ENCODE measurements at places on chromosomes 7 and 10. TPM values are rescaled to one million over a fixed set of nuclear protein-coding genes. Genes with fewer than 3 reads are reported as not detected.

- H3K27ac ChIP-seq = no peak overlapping the region
- H3K36me3 ChIP-seq = no peaks in the 10 kb centered on the region
- peak; percentile 55 for DNase-seq
- H3K27me3 ChIP-seq = peaks cover 7% of the 10 kb centered on the region
- H3K4me1 ChIP-seq = no peaks in the 10 kb centered on the region
Measured at GRCh38 chr10:93554760-93555432, 11.6 kb upstream of the FFAR4 start.

DNA sequence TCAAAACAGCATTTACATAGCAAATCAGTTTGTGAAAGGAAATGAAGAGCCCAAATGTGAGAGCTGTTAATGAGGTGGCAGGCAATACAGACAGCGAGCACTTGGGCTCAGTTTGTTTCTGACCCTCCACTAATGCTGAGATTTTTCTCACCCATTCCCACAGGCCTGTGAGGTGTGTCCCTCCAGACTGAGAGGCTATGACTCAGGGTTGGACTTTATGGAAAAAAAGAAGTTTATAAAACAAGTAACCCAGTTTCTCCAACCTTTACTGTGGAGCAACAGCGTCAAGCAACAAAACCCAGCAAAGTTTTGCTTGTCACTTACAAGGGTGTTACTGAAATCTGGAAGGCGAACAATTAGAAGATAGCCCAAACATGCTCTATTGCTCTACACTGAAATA is 4.9 kb upstream of the FEZF1 start:
- no peak overlapping the region for H3K4me3 ChIP-seq
- H3K27me3 ChIP-seq = peaks cover 84% of the 10 kb centered on the region
- peaks cover 5% of the 10 kb centered on the region for H3K4me1 ChIP-seq
- DNase-seq = no peak
- H3K36me3 ChIP-seq = peaks cover 2% of the 10 kb centered on the region
- H3K27ac ChIP-seq = no peak overlapping the region

GRCh38 chr7:42235741-42236161 is 1.3 kb downstream of the GLI3 start:
- DNase-seq = no peak
- peaks cover 8% of the 10 kb centered on the region for H3K4me1 ChIP-seq
- H3K4me3 ChIP-seq = peak overlapping the region; percentile 57

- no peaks in the 10 kb centered on the region for H3K4me1 ChIP-seq
- peaks cover 2% of the 10 kb centered on the region for H3K36me3 ChIP-seq
- H3K4me3 ChIP-seq = no peak overlapping the region
Measured at GRCh38 chr10:101601541-101601940, 13.4 kb downstream of the DPCD start.

GRCh38 chr10:49398000-49398861 is 2.3 kb upstream of the DRGX start:
- H3K4me3 ChIP-seq = peak overlapping the region; percentile 24
- peaks cover 81% of the 10 kb centered on the region for H3K27me3 ChIP-seq
- peak; percentile 72 for DNase-seq
- peak overlapping the region; percentile 40 for H3K27ac ChIP-seq
- peaks cover 16% of the 10 kb centered on the region for H3K4me1 ChIP-seq

GRCh38 chr7:94056796-94057207 is 52.6 kb upstream of the BET1 start:
- H3K27ac ChIP-seq = no peak overlapping the region
- no peak for DNase-seq
- no peak overlapping the region for H3K4me3 ChIP-seq
- no peaks in the 10 kb centered on the region for H3K36me3 ChIP-seq

INHBA gene
- not detected for total RNA-seq

All from activated CD8-positive, alpha-beta memory T cell treated with anti-CD3 and anti-CD28 coated beads, Interleukin-2, amount 10 ng/mL, durations not matched to agents 7 days and 5 days (primary cell).